ENCODE measurements at places on chromosomes 13 and 19.

DNA sequence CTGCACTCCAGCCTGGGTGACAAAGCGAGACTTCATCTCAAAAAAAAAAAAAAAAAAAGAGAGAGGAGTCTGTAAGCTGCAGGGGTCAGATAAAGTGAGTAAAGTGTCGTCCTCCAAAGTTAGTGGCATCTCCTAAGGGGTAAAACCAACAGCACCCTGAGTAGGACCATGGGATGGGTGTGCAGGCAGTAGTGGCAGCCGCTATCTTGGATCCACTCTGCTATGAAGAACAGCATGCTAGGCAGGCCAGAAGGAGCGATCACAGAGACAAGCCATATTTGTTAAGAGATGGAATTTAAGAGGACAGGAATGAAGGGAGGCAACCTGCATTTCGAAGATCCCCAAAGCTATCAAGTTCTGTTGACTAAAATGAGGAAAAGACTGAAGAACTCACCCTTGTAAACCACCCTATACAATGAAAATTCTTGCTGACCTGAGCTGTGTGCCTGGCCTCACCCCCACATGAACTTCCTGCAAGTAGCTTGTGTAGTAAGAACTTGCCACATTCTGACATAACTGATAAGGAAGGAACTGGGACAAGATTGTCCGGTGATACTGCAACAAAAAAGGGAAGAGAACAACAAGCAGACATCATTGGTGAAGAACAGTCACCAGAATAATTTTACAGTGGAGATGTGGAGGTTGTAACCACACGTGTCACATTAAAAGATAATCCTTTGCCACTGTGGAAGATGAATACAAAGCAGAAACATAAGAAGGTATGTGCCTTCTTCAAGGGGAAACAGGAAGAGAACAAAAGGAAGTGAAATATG lies 16.2 kb downstream of the DPY19L3 start:
- DNase-seq: no peak

- DNase-seq: no peak
These were observed 100.1 kb downstream of the DGKH start for GRCh38 chr13:42148538-42148937.

- DNase-seq: no peak
These were observed 350.5 kb downstream of the GPC6 start for GRCh38 chr13:93577105-93577504.

GRCh38 chr19:55086730-55087541 lies 11.3 kb downstream of the EPS8L1 start:
- peak; percentile 74 for DNase-seq

DNA sequence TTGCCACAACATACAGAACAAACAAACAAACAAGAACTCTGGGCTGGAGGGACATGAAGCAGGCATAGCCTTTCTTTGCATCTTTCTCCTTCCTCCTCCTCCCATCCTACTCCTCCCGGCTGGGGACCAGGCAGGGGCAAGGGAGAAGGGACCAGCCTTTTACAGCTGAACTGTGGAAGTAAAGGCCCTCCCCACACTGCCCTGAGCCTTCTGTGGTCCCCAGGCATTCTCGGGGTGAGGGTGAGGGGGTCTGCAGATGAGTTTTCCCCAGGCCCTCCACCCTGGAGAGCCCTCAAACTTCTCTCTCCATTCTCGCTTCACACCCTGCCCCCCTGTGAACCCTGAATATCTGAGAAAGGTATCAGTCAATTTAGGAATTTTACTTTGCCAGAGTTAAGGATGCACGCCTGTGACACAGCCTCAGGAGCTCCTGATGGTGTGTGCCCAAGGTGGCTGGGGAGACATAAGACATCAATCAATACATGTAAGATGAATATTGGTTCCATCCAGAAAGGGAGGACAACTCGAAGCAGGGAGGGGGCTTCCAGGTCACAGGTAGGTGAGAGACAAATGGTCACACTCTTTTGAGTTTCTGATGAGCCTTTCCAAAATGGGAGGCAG lies 170.9 kb downstream of the COL4A1 start:
- DNase-seq: no peak

- DNase-seq: peak; percentile 68
These were observed 19.2 kb downstream of the RCN3 start for GRCh38 chr19:49546825-49547565.

DNA sequence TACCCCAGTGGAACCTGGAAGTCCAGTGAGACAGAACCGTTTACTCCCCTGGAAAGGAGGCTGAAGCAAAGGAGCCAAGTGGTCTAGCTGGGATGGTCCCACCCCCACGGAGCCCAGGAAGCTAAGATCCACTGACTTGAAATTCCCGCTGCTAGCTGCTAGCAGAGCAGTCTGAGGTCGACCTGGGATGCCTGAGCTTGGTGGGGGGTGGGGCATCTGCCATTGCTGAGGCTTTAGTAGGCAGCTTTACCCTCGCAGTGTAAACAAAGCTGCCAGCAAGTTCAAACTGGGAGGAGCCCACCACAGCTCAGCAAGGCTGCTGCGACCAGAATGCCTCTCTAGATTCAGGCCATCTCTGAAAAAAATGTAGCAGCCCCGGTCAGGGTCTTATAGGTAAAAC lies 437.0 kb downstream of the SUCLA2 start:
- DNase-seq: no peak
